ENCODE measurements at places on chromosomes 11 and 22. TPM values are rescaled to one million over a fixed set of nuclear protein-coding genes. Genes with fewer than 3 reads are reported as not detected.

Gene OR5T1
- total RNA-seq = not detected

DNA sequence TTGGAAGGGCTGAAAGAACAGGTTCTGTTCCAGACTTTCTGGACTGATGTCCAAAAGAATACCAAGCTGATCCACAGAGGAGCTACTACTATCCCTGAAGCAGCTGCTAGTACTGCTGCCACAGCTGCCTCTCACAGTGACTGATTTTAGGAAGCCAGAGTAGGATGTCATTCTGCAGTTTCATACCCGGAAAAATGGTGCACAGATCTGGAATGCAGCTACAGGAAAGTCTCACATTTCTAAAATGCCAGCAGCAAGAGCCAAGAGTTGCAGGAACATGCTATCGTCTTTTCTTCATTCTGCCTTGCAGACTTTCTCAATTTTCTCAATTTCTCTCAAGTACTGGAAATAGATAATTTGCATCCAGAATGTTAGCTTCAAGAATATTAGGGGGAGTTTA lies 19.4 kb upstream of the CCDC179 start:
- DNase-seq = no peak

DNA sequence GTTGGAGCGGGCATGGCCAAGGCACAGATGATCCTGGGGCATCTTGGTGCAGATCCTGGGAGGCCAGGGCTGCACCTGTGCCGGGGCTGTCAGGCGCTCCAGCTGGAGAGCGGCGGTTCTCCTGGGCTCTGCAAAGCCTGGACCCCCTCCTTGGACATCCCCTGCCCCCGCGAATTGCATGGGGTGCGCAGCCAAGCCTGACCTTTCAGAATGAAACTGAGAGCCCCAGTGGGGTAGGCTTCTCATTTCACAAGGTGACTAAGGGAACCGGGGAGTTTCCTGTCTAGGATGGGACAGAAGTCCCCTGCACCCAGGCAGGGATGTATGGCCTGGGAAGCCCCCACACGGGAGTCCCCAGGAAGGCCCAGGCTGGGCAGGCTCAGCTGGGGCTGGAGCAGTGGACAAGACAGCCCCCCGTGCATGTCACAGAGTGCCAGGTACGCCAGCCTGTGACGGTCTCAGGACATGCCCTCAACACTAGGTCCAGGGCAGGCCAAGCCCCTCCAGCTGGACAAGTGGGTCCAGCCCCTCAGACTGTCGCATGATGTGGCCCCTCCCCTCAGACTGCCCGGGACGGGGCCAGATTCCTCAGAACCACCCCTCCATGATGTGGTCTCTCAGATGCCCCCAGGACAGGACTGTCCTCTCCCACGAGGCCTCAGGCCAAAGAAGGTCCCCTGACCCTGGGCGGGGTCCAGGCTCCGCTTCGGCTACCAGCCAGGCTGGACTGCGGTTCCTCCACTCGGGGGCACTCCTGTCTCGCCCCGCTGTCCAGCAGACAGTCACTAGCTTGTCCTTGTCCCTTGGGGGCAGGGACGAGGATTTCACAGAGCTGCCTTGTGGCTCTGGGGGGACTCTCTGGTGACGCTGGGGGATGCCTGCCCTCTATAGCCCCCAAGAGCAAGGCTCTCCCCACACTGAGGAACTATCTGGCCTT lies 2.3 kb downstream of the LSP1 start:
- DNase-seq = no peak

DNA sequence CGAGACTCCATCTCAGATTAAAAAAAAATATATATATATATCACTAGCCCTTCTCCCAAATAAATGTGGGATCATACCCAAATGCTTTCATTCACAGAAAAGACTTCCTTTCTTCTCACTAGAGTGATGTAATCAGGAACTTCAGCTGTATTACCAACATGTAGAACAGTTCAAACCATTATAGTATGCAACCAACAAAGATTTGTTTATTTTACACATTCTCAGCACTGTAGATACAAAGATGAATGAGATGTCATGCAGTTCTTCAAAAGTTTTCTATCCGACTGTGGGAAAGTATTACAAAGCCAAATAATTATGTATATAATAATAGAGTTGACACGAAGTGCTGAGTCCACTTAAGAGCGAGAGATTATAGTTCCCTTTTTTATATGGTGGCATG lies 22.2 kb upstream of the ZNF143 start:
- no peak for DNase-seq

DNA sequence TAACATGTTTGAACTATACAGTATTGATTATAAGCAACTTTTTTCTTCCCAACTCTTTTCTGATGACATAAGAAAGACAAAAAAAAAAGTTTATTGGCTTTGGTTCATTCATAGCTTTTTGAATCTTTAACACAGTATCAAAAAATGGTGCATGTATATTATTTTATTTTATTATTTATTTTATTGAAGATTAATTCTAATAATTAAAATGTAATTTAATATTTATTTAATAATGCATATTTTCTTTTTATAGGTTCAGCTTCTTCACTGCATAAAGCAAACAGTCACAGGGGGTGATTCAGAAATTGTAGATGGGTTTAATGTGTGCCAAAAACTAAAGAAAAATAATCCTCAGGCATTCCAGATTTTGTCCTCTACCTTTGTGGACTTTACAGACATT lies 78.8 kb downstream of the BBOX1 start:
- DNase-seq = no peak

- DNase-seq = no peak
Measured at GRCh38 chr11:11070976-11071375, 213.1 kb upstream of the ZBED5 start.

All from mammary epithelial cell (primary cell).